GM03348 (cell line): ENCODE measurements at places on chromosomes 3 and 15.
A peak's percentile ranks its signal among the peaks of the same experiment; 100 is the strongest.

- no peak for DNase-seq
Measured at GRCh38 chr3:23319366-23320312, 116.5 kb downstream of the UBE2E2 start.

GRCh38 chr15:75123395-75123794 is 78.3 kb upstream of the C15orf39 start:
- peak; percentile 67 for DNase-seq

- no peak for DNase-seq
Measured at GRCh38 chr15:33119273-33119672, 75.2 kb downstream of the FMN1 start.

GRCh38 chr3:29789686-29790085 is 508.8 kb downstream of the RBMS3 start:
- peak; percentile 11 for DNase-seq

DNA sequence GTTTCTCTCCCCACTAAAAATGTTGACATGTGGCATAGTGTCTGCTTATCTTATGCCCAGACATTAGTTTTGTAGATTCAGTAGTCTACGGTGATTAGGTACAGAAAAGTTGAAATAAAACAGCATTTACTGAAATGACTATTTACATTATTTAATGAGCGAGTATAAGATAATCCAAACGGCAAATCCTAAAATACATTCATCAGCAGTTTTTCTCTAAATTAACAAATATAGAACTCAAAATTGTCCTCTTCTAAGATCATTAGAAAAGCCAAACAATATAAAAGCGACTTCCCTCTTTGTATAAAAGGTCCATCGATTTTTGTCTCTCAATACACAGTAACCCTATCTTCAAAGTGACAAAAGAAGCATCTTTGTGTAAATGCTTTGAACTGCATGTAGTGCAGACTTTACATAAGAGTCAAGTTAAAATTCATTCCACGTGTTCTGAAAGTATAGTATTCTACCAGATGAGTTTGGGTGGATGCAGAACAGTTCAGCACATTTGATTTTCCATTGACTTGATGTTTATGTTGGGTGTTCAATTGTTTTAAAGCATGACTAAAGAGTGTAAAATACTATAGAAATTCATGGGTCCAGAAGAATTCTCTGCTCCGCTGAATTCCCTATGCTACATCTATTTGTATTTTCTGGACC is 480.8 kb upstream of the DPH6 start:
- no peak for DNase-seq

DNA sequence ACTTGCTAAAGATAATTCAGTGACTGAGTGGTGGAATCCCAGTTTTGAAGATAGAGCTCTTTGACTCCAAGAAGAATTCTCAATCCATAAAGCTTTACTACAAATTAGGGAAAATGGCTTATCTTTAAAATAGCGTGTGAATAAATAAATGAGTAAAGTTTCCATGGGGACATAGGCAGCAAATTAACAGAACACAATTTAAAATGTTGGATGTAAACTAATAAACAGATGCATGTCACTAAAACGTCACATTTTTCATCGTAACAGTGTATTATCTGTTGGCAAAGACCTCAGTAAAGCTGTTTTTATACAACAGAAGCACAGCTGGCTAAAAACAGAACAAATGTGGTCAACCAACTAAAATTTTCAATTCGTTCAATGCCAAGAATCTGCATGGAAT is 913.9 kb upstream of the CFAP20DC start:
- DNase-seq: no peak

GRCh38 chr3:183434992-183435391 is 6.6 kb upstream of the MCF2L2 start:
- no peak for DNase-seq

GRCh38 chr3:97882975-97883598 is 61.3 kb downstream of the CRYBG3 start:
- peak; percentile 17 for DNase-seq

- no peak for DNase-seq
Measured at GRCh38 chr3:9780458-9780812, 10.7 kb upstream of the CAMK1 start.

DNA sequence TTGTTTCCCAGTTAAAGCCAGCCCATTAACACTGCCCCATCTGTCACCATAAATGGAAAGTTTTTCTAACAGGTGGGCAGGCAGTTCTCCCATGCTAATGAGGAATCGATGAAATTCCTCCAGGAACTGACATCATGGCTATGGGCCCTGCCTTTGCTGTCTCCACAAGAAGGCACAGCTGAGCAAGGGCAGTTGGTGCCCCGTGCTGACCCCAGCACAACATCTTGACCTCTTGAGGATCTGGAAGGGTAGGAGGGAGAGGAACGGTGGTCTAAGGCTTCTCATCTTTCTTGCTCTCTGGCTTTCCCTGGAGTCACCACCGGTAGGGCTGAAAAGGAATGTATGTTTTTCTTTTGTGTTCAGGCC is 46.7 kb downstream of the CHCHD6 start:
- DNase-seq: no peak

- DNase-seq: no peak
Measured at GRCh38 chr15:77475898-77476297, 55.2 kb downstream of the HMG20A start.

DNA sequence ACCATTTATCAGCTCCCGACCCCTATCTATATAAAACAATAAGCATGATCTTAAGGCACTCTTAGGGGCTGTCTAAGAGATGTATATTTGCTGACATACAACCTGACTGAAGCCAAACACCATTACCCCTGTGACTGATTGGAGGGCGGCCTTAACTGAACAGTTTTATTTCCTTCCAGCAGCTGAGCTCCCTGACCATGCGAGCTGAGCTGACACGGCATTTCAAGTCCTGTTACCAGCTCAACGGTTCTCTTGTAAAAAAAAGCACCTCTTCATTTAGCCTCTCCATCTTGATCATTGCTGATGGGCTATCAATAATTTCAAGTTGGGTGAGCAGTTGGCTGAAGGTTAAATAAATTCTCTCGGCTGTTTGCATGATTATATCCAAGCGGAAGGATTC is 33.4 kb upstream of the BNIP2 start:
- no peak for DNase-seq

GRCh38 chr3:188943591-188943990 is 228.2 kb upstream of the TPRG1 start:
- no peak for DNase-seq

DNA sequence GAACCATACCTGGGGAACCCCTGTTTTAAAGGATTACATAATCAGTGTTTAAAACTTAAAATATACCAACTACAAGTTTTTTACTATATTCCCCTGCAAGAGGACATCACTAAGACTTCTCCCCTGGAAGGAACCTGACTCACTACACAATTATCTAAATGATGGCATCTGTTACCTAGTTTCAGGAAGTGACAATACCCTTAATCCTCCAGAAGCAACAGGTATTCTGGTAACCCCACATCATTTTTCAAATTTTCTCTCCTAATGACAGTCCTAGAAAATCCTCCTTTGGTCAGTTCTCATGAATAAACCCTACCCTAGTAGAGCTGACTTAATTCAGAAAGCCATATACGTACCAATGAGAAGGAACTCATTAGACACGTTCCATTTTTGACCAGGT is 78.4 kb downstream of the RFX7 start:
- DNase-seq: no peak

DNA sequence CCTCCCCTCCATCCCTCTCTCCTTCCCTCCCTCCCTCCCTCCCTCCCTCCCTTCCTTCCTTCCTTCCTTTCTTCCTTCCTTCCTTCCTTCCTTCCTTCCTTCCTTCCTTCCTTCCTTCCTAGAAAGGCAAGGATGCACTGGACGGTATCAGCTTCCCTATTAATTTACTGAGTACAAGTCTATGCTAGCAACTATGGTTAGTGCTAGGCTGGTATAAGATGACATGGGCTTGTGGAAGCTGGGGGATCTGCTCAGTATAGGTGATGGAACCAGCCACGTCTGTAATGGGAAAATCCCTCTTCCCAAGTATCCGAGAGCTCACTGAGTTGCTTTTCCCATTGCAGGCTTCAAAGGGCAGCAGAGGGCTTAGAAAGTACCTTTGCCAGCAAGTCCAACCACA is 96.4 kb upstream of the WNT5A start:
- no peak for DNase-seq

DNA sequence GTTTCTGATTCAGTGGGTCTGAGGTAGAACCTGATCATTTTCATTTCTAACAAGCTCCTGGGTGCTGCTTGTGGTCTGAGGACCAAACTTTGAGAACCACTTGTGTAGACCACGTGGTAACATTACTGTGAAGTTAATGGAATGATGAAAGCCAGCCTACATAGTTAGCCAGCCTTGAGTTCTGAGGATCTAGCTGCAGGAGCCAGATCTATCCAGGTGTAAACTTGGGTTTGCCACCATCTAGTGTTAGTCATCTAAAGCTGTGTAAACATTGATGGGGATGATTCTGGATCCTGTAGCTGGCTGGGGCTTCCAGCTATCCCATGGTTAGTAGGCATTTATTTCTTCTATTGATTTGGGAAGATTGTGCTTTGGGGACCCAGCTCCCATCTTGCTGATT is 170.0 kb downstream of the TMEM108 start:
- no peak for DNase-seq

DNA sequence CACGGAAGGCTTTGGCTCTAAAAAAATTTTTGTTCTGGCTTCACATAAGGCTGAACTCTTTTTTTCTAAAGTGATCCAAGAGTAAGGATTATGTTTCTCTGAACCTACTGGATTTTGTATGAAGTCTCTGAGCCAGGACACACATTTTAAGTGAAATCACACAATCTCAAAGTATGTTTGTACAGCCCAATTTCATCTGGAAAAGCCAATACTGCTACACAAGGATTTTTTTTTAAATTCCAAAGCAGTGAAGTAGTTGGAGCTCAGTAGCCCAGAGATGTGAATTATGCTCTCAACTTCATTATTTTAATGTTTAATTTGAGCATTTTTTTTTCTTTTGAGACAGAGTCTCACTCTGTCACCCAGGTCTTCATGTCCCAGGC is 243.9 kb downstream of the FAM43A start:
- peak; percentile 20 for DNase-seq

DNA sequence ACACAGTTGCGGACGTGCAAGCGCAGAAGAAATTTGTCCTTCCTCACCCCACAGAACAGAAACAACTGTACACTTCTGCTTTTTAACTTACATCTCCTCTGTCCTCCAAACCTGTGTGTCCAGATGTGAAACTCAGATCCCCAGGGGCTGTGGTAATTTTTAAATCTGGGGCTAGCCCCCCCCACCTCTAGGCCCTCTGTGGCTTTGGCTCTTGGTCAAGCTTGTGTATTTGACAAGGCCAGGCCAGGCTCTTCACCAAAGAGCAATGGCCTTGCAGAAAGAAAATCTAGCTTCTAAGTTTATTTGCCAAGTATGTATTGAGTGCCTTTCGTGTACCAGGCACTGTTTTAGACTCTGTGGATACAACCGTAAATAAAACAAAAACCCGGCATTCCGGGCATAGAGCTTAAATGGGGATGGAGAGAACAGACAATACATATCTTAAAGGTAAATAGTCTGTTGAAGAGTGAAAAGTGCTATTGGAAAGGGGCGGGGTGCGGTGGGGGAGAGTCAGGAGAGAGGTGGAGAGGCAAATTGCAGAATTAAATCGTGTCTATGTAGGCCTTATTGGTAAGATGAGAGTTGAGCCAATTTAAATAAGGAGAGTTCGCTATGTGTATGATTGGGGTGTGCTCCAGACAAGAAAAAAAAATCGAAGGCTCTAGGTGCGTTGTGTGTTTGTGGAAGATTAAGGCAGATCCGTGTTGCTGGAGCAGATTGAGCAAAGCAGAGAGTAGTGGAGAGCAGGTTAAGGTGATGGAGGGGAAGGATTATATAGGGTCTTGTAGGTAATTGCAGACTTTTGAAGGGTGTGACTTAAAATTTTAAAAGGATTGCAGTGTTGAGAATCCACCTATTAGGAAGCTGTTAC is 781 bp upstream of the DPH6 start:
- DNase-seq: no peak

- no peak for DNase-seq
Measured at GRCh38 chr3:176479248-176479647, 718.0 kb downstream of the TBL1XR1 start.

DNA sequence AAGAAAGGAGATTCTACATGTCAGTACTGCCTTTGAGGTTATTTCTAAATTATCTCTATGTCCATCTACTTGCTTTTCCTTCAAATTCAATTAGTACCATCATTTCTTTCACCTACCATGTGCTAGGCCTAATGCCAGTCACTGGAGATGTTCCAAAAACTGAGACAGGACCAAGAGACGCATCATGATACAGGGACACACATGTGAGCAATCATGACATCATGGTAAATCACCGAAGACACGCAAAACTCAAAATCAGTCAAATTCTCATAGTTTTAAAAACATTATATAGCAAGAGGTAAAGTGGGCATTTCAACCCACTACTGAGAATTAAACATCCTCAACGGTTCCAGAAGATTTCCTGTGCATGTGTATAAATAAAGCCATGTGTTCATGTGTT is 95.0 kb downstream of the CD47 start:
- no peak for DNase-seq

DNA sequence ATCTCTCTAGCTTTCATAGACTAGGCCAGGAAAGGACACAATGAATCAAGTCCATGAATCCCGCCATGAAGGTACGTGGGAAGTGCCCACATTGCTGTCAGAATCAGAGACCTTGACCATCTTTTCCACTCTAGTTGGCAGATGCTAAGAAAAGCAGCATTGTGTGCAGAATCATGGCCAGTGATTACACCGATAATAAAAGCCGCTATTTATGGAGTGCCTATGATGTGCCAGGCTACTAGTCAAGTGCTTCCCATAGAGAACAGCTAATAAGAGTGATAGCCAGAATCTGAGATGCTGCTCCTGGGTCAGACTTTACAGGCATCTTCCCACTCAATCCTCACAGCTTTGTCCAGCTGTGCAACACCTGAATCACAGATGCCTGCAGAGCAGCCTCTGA is 13.2 kb upstream of the RPL32 start:
- DNase-seq: no peak

DNA sequence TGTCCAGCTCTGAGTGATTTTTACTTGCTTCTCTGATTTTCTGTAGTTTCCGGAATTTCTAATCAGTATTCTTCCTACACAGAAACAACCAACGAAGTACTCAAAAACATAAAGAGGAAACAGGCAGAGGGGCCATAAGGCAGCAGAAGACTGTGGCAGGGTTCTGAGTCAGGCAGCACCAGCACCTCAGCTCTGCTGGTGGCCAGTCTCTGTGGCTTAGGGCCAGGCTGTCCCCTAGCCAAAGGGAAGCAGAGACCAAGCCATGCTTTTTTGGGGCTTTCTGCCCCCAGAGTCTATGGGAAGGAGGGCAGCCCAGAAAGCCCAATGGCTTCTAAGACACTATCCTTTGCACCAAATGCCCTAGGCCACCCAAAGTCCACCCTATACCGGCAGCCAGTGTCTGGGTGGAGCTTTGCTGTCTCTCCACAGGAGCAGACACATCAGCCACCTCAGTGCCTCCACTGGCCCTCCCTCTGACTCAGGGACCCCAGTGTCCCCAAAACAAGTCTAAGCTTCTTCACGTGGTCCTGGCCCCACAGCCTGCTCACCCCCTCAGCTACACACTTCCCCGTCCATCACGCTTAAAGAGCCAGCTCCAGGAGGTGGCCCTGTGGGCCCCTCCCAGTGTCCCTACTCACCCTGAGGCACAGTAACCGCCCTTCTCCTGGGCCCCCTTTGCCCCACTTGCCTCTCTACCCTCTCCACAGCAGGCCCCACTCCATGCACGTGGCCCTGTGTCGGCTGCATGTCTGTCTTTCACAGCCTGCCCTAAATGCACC is 46.2 kb downstream of the CCDC12 start:
- DNase-seq: no peak

- no peak for DNase-seq
Measured at GRCh38 chr15:41999290-42000285, 21.3 kb downstream of the PLA2G4E start.
